ENCODE measurements at places on chromosomes 1 and 21. TPM values are rescaled to one million over a fixed set of nuclear protein-coding genes. Genes with fewer than 3 reads are reported as not detected.

The FCRLB gene
- total RNA-seq: 0.34 TPM

The FCGR1A gene
- total RNA-seq: 11.5 TPM

The ATAD3C gene
- 14.0 TPM for total RNA-seq

GRCh38 chr1:119286587-119287181 lies 81.9 kb upstream of the HAO2 start:
- DNase-seq: peak; percentile 58
- H3K27ac ChIP-seq: no peak overlapping the region
- no peak overlapping the region for H3K4me3 ChIP-seq
- H3K4me1 ChIP-seq: no peaks in the 10 kb centered on the region
- no peaks in the 10 kb centered on the region for H3K27me3 ChIP-seq

- no peaks in the 10 kb centered on the region for H3K36me3 ChIP-seq
- H3K27me3 ChIP-seq: peaks cover 7% of the 10 kb centered on the region
- DNase-seq: peak; percentile 43
- H3K4me3 ChIP-seq: peak overlapping the region; percentile 64
- no peak overlapping the region for H3K27ac ChIP-seq
Measured at GRCh38 chr1:107964336-107965109, 457 bp downstream of the VAV3 start.

- no peak overlapping the region for H3K4me3 ChIP-seq
- DNase-seq: no peak
- H3K27me3 ChIP-seq: no peaks in the 10 kb centered on the region
- H3K36me3 ChIP-seq: no peaks in the 10 kb centered on the region
- H3K4me1 ChIP-seq: no peaks in the 10 kb centered on the region
Measured at GRCh38 chr1:8922962-8923361, 22.7 kb upstream of the CA6 start.

The COL8A2 gene
- 2.0 TPM for total RNA-seq

DNA sequence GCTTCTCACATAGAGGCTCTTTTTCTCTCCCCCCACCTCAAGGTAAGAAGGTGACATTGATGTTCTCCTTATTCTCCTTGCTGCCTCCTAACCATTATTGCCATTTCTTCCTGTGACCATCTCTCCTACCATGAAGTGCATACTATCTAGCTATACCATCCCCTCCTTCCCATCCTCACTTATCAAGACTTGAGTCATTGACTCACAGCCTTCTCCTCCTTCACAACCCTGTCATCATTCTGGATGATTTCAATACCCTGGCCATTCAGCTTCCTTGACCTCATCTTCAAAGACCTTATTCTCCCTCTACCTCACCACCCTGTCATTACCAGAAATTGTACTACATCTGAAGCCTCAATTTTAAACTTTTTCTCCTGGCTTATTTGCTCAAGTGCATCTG lies 10.9 kb upstream of the HIPK1 start:
- no peak overlapping the region for H3K4me3 ChIP-seq
- no peak for DNase-seq
- H3K36me3 ChIP-seq: no peaks in the 10 kb centered on the region
- H3K27ac ChIP-seq: no peak overlapping the region
- H3K4me1 ChIP-seq: no peaks in the 10 kb centered on the region

GRCh38 chr1:232248276-232248820 lies 381.6 kb downstream of the SIPA1L2 start:
- no peaks in the 10 kb centered on the region for H3K27me3 ChIP-seq
- no peaks in the 10 kb centered on the region for H3K36me3 ChIP-seq
- no peak overlapping the region for H3K4me3 ChIP-seq
- no peaks in the 10 kb centered on the region for H3K4me1 ChIP-seq
- H3K27ac ChIP-seq: no peak overlapping the region

GRCh38 chr1:61241411-61241838 lies 159.1 kb downstream of the NFIA start:
- peaks cover 21% of the 10 kb centered on the region for H3K4me1 ChIP-seq
- H3K4me3 ChIP-seq: no peak overlapping the region
- DNase-seq: peak; percentile 81
- no peaks in the 10 kb centered on the region for H3K36me3 ChIP-seq
- H3K27ac ChIP-seq: peak overlapping the region; percentile 29
- no peaks in the 10 kb centered on the region for H3K27me3 ChIP-seq

The ENAH gene
- total RNA-seq: 89.4 TPM

The ARHGAP29 gene
- 43.5 TPM for total RNA-seq

GRCh38 chr1:113830039-113830438 lies 17.8 kb upstream of the RSBN1 start:
- H3K36me3 ChIP-seq: no peaks in the 10 kb centered on the region
- DNase-seq: no peak
- no peak overlapping the region for H3K4me3 ChIP-seq
- peaks cover 3% of the 10 kb centered on the region for H3K27me3 ChIP-seq
- no peaks in the 10 kb centered on the region for H3K4me1 ChIP-seq

- DNase-seq: no peak
- H3K27ac ChIP-seq: no peak overlapping the region
- no peaks in the 10 kb centered on the region for H3K27me3 ChIP-seq
- no peaks in the 10 kb centered on the region for H3K36me3 ChIP-seq
- no peaks in the 10 kb centered on the region for H3K4me1 ChIP-seq
- H3K4me3 ChIP-seq: no peak overlapping the region
Measured at GRCh38 chr1:232695621-232696385, 65.9 kb upstream of the SIPA1L2 start.

The GALE gene
- total RNA-seq: 83.9 TPM

GRCh38 chr1:183885142-183885735 lies 80.3 kb downstream of the RGL1 start:
- no peak for DNase-seq
- peaks cover 22% of the 10 kb centered on the region for H3K4me1 ChIP-seq
- no peak overlapping the region for H3K27ac ChIP-seq

DNA sequence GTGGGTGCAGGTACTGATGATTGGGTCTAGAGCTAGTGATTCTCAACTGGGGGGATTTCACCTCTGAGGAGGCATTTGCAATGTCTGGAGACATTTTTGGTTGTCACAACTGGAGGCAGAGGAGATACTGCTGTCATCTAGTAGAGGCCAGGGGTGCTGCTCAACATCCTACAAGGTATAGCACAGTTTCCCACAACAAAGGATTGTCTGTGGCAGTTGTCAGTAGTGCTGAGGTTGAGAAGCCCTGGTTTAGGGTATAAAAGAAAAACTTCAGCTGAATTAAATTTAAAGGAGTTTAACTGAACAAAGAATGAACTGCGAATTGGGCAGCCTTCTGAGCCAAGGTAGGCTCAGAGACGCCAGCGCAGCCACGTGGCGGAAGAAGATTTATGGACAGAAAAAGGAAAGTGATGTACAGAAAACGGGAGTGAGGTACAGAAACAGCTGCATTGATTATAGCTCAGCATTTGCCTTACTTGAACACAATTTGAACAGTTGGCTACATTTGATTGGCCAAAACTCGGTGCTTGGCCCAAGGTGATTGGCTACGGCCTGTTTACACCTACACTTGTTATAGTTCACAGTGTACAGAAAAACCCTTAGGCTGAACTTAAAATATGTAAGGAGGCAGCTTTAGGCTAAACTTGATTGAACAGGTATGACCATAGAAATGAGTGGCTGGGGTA lies 40.4 kb downstream of the MPZL1 start:
- H3K36me3 ChIP-seq: no peaks in the 10 kb centered on the region
- no peaks in the 10 kb centered on the region for H3K4me1 ChIP-seq
- no peak for DNase-seq
- H3K27me3 ChIP-seq: no peaks in the 10 kb centered on the region
- H3K27ac ChIP-seq: no peak overlapping the region

DNA sequence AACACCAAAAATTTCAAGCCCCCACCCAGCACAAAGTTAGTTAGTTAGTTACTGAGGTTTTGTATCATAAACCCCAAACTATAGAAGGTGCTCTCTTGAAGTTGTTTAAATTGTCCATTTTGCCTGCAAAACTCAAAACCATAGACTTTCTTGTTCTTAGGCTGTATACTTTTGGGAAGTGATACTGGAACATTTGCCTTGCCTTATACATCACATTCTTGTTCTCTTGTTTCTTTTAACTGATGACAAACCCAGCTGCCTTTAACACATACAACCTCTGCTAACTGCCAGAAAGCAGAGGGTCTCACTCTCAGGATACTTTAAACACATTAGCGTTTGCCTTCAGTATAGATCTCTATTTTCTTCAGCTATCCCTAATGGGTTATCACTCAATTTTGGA lies 570.5 kb downstream of the MRPL39 start:
- no peaks in the 10 kb centered on the region for H3K27me3 ChIP-seq
- DNase-seq: peak; percentile 48

The WDR64 gene
- total RNA-seq: not detected

The ATP1A4 gene
- total RNA-seq: 0.06 TPM

The CDC42BPA gene
- total RNA-seq: 97.4 TPM

DNA sequence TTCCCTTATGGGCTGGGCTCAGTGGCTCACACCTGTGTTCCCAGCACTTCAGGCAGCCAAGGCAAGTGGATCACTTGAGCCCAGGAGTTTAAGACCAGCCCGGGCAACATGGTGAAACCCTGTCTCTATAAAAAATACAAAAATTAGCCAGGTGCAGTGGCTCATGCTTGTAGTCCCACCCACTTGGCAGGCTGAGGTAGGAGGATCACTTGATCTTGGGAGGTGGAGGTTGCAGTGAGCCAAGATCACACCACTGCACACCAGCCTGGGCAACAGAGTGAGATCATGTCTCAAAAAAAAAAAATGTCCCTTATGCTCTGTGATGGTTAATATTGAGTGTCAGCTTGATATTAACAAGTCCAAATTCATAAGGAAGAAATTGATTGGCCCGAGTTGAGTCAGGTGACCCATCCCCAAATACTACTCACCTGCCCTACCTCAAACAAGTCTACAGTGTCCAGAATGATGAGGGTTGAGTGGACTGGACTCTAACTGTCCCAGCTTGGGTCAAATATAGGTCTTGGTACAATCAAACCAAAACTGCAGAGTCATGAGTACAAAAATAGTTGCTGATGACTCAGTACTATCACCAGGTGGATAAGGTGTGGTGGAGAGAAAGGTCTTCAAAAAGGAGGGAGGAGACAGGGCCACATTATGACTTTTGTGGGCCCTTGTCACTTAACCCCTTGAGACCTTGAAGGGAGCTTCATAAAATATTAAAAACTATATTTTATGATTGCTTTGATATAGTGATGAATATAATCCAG lies 161.0 kb downstream of the ZNF326 start:
- no peak for DNase-seq
- H3K4me3 ChIP-seq: no peak overlapping the region
- H3K4me1 ChIP-seq: no peaks in the 10 kb centered on the region
- no peak overlapping the region for H3K27ac ChIP-seq
- H3K27me3 ChIP-seq: no peaks in the 10 kb centered on the region

- H3K36me3 ChIP-seq: peaks cover 5% of the 10 kb centered on the region
- no peak for DNase-seq
- H3K4me3 ChIP-seq: no peak overlapping the region
- H3K27me3 ChIP-seq: no peaks in the 10 kb centered on the region
Measured at GRCh38 chr1:228268881-228269265, 61.0 kb downstream of the OBSCN start.

The PTAFR gene
- 37.3 TPM for total RNA-seq

- no peak overlapping the region for H3K27ac ChIP-seq
- DNase-seq: no peak
- no peak overlapping the region for H3K4me3 ChIP-seq
Measured at GRCh38 chr1:227779021-227779441, 36.4 kb upstream of the PRSS38 start.

- H3K27ac ChIP-seq: no peak overlapping the region
- no peaks in the 10 kb centered on the region for H3K27me3 ChIP-seq
- no peaks in the 10 kb centered on the region for H3K4me1 ChIP-seq
- H3K36me3 ChIP-seq: no peaks in the 10 kb centered on the region
Measured at GRCh38 chr1:40965531-40965930, 14.0 kb upstream of the CTPS1 start.

The CGN gene
- 38.9 TPM for total RNA-seq

- peak; percentile 41 for DNase-seq
- no peak overlapping the region for H3K4me3 ChIP-seq
- H3K36me3 ChIP-seq: no peaks in the 10 kb centered on the region
Measured at GRCh38 chr1:231121533-231121932, 40.3 kb upstream of the TRIM67 start.

DNA sequence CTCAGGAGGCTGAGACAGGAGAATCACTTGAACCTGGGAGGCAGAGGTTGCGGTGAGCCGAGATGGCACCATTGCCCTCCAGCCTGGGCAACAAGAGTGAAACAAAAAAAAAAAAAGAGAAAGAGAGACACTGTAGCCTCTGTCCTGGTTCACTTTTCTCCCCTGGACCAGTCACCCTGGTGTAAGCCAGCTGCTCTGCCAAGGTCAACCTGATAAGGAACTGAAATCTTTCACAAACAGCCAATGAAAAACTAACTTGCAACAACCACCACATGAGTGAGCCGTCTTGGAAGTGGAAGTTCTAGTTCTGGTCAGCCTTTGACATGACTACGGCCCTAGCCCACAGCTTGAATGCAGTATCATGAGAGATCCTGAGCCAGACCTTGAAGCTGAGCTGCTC lies 36.8 kb upstream of the CXADR start:
- no peak overlapping the region for H3K27ac ChIP-seq
- H3K36me3 ChIP-seq: no peaks in the 10 kb centered on the region
- H3K27me3 ChIP-seq: no peaks in the 10 kb centered on the region
- H3K4me3 ChIP-seq: no peak overlapping the region
- no peak for DNase-seq

DNA sequence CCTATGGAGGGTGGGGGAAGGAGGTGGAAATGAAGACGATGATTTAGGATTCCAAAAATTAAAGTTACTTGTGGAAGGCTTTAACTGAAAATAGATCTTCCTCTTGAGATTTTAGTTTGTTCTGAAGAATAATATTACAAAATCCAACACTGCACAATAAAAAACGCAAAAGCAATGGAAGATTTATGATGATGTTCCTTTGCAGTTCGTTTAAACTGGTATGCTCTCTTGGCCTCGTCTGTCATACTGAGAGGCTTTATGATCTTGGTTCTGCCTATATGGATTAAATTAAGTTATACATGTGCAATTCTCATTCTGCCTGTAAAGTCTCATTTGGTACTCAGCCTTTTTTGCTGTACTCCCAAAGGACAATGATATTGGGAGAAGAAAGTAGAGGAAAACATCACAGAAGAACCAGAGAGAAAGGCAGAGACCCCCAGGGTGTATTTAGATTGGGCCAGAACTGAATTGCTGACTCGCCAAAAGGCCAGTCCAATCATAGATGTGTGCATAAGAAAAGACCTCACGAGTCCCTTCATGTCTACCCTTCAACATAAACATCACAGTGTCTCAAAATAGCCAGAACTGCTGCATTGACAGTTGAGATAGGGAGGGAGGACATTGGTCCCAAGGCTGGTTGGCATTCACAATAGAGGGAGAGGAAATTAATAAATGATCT lies 188.6 kb downstream of the GREM2 start:
- H3K27ac ChIP-seq: no peak overlapping the region
- no peaks in the 10 kb centered on the region for H3K36me3 ChIP-seq
- no peak overlapping the region for H3K4me3 ChIP-seq
- DNase-seq: no peak
- no peaks in the 10 kb centered on the region for H3K4me1 ChIP-seq
- H3K27me3 ChIP-seq: no peaks in the 10 kb centered on the region

The YIPF1 gene
- 23.3 TPM for total RNA-seq

The CRNN gene
- not detected for total RNA-seq

The HMGCL gene
- total RNA-seq: 47.6 TPM

The RNU1-3 gene
- total RNA-seq: under 0.01 TPM

- no peaks in the 10 kb centered on the region for H3K36me3 ChIP-seq
- peaks cover 10% of the 10 kb centered on the region for H3K4me1 ChIP-seq
- no peak overlapping the region for H3K4me3 ChIP-seq
- no peak for DNase-seq
- no peak overlapping the region for H3K27ac ChIP-seq
- no peaks in the 10 kb centered on the region for H3K27me3 ChIP-seq
Measured at GRCh38 chr1:31479811-31480210, 66.8 kb downstream of the SERINC2 start.

All from lung (tissue), 17 donors.